Thoracic aorta (tissue), 2 donors: ENCODE measurements at places on chromosomes 3 and 15. TPM values are rescaled to one million over a fixed set of nuclear protein-coding genes. Genes with fewer than 3 reads are reported as not detected.

GRCh38 chr15:52683580-52683979 is 4.4 kb upstream of the ATOSA start:
- DNase-seq, result no peak

- DNase-seq, result no peak
These were observed 156.2 kb downstream of the DNAJB8 start for GRCh38 chr3:128310286-128311058.

DNA sequence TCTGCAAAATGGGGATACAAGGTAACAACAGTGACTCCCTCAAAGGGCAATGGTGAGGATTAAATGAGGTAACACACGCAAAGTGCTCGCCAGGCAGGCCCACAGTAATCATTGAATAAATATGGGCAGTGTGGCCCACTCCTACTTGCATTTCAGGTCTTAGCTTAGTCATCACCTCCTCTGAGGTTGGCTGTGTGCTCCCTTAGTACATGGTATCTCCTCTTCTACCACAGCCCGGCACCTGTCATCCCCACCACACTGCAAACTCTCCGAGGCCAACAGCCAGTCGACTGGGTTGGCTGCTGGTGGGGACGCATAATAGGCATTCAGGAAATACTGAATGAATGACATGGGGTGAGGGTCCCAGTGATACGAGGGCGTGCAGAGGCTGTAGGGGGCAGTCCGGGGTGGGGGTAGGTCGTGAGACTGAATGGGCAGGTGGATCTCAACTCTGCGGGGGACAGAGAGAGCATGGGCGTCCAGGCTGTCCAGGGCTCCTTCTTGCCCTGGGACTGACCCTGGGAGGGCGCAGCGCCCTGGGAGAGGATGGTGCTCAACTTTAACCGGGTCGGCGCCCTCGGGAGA is 375 bp upstream of the MYZAP start:
- DNase-seq, result no peak

- DNase-seq, result no peak
These were observed 146.4 kb upstream of the PFN2 start for GRCh38 chr3:150117076-150117475.

SEMA7A gene
- 4.9 TPM for total RNA-seq

DNA sequence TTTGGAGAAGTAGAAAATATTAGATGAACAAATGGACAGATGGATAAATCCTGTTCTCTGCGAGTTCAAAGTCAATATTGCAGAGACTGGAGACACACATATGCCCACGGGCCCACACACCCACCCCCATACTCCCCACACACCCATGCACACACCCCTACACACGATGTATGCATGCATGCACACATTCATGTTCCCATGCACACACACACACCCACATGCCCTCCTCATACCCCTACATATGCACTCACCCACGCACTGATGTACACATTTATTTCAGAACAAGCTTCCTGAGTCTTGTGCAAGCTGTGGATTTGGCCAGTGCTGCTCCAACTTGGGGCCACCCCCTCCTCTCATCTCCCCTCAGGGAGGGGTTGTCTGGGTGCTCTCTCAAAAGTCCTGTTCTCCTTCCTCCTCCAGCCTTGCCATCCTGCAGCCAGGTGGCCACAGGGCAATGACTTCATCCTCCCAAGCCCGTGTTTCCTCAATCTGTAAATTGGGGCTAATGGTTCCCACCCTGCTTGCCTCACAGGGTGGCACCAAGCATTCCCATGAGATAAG is 16.4 kb downstream of the MAPKAPK3 start:
- no peak for DNase-seq

PAQR9 gene
- total RNA-seq, result not detected

- no peak for DNase-seq
These were observed 229.7 kb upstream of the BHLHE40 start for GRCh38 chr3:4749567-4750002.

DNA sequence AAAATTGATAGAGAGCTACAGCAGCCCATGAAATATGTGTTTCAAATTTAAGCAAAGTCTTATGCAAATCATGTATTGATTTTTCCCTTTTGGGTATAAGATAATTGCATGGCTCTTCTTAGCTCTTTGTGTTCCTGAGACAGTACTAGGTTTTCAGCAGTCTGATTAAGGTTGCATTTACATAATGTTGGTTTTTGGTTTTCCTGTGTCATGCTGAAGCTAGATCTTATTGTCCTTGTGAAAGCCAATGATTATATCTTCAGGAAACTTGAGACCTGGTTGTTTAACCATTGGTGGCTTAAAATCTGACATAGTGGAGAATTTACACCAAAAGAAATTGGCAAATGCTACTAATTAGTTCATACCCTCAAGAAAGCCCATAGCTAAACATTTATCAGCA is 392.6 kb downstream of the ZPLD1 start:
- no peak for DNase-seq

IQCF5 gene
- total RNA-seq, result not detected

CLCN2 gene
- total RNA-seq, result 8.0 TPM

DNA sequence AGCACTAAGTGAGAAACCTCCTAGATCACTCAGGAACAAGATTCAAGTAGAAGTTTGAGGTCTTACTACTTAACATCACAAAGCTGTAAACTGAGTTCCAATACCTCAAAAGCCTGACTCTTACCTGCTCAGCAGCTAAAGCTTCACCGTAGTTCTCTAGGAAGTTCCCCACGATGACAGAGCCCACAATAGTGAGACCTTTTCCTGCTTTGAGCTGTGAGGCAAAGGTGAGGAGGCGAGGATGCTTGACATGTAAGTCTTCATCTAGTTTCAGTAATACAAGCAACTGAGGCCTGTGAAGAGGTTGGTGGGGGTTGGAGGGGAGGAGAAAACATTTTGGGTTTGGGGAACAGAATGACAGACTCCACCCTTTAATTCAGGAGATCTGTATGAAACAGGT is 15.7 kb downstream of the EMC4 start:
- DNase-seq, result no peak

GRCh38 chr3:108333961-108334360 is 37.6 kb downstream of the HHLA2 start:
- no peak for DNase-seq
